ENCODE measurements at places on chromosomes 7 and 10. TPM values are rescaled to one million over a fixed set of nuclear protein-coding genes. Genes with fewer than 3 reads are reported as not detected.

SPDYE11 gene
- total RNA-seq: not detected

- H3K27ac ChIP-seq: no peak overlapping the region
- no peaks in the 10 kb centered on the region for H3K36me3 ChIP-seq
- H3K4me1 ChIP-seq: no peaks in the 10 kb centered on the region
- no peak for DNase-seq
Measured at GRCh38 chr10:86315549-86315942, 51.0 kb downstream of the GRID1 start.

DNA sequence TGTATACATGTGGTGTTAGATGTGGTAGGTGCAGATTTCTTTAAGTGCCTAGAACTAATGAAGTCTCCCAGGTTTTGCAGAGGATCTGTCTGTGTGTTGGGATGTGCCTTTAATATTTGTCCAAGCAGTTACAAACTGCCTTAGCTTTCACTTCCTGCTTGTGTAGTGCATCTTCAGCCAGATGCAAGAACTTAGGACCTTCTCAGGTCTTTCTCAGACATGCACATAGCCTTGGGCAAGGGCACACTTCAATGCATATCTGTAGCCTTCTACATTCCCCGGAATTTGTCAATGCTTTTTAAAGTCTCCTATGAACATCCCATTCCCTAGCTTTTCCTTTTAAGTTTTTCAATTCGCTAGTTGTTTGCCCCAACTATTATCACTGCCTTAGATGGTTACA lies 47.2 kb upstream of the SLC39A12 start:
- no peaks in the 10 kb centered on the region for H3K4me1 ChIP-seq
- H3K4me3 ChIP-seq: no peak overlapping the region
- H3K27me3 ChIP-seq: no peaks in the 10 kb centered on the region
- no peak for DNase-seq
- H3K36me3 ChIP-seq: no peaks in the 10 kb centered on the region

FKBP9 gene
- total RNA-seq: 199 TPM

MOGAT3 gene
- not detected for total RNA-seq

DNA sequence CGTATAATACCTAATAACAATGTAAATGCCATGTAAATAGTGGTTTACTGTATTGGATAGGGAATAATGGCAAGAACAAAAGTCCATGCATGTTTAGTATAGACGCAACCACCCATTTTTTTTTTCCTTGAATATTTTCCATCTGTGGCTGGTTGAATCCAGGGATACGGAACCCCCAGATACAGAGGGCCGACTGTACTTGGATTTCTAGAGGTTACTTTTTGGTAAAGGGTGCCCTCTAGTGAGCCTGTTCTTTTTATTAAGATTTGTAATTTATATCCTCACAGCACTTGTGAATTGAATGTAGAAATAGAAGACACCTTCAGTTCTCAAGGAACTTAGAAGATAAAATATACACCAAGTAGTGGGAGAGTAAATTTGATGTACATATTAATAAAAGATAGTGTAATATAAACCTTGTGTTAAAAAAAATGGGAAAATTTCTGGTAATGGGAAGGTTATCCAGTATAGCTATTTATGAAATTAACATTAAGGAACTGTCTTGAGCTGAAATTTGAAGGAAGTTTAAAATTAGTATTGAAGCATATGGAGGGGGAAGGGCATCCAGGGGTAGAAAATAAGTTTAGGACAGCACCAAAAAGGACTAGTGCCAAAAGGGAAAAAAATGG lies 32.0 kb downstream of the EXOC6 start:
- peak; percentile 34 for DNase-seq
- no peak overlapping the region for H3K27ac ChIP-seq
- H3K27me3 ChIP-seq: no peaks in the 10 kb centered on the region
- no peaks in the 10 kb centered on the region for H3K4me1 ChIP-seq
- no peak overlapping the region for H3K4me3 ChIP-seq

DNA sequence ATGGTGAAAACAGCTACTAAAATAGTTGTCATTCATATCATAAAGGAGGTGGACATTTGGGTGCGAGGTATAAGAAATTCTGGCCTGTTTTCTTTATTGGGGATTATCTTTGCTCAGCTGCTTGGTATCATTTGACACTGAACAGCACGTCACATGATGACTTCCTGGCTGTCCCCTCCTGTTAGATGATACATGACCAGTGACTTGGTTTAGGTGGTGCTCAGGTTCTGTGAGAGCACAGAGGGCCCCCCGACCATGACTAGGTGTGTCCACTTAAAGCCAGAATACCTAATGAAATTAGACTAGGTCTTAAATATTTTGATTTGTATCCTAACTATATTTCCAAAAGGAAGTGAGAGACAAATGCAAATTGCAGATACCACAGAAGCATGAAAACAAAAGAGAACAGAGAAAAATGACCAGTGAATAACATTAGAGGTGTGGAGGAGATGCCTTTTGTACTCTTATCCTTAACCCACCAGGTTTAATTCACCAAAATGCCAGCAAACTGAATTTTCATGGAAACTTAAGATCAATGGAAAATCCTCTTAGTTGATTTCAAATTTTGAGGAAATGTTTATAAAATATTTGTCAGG lies 50.6 kb upstream of the GJD4 start:
- no peak overlapping the region for H3K27ac ChIP-seq
- peaks cover 26% of the 10 kb centered on the region for H3K4me1 ChIP-seq

GRCh38 chr10:128062331-128062880 lies 63.8 kb downstream of the MKI67 start:
- H3K4me3 ChIP-seq: no peak overlapping the region
- peaks cover 2% of the 10 kb centered on the region for H3K36me3 ChIP-seq
- H3K27ac ChIP-seq: no peak overlapping the region
- no peaks in the 10 kb centered on the region for H3K27me3 ChIP-seq
- no peak for DNase-seq
